Bronchial epithelial cell (primary cell): ENCODE measurements at places on chromosomes 7 and 10. TPM values are rescaled to one million over a fixed set of nuclear protein-coding genes. Genes with fewer than 3 reads are reported as not detected.

- peak; percentile 91 for DNase-seq
Measured at GRCh38 chr10:28984431-28984830, 304.4 kb upstream of the LYZL1 start.

DNA sequence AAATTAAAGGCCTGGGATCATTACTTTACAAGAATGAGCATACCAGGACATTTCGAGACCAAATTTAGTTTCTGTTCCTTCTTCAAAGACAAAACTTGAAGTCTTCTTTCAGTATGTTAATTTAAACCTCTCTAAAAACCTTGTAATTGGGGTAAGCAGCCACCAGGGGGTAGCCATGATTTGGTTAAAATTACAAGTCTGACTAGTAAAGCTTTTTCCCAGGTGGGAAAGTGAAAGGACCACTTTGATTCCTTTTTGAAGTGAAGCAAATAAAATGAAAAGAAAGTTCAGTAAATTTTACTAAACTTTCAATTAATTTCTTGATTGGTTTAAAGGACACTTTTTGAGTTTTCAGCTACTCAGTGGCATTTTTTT lies 294.3 kb downstream of the BBS9 start:
- peak; percentile 23 for DNase-seq

GRCh38 chr10:23354630-23355279 lies 10.2 kb upstream of the C10orf67 start:
- no peak for DNase-seq

DNA sequence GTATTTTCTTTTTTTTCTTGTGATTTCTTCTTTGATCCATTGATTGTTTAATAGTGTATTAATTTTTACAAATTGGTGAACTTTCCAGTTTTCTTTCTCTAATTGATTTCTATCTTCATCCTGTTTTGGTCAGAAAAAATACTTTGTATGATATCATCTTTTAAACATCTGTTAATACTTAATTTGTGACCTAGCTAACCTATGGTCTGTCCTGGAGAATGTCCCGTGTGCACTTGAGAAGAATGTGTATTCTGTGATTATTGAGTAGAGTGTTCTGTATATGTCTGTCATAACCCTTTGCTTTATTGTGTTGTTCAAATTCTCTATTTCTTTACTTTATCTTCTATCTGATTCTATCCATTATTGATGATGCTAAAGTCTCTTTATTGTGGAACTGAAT lies 65.8 kb upstream of the ZEB1 start:
- no peak for DNase-seq

- no peak for DNase-seq
Measured at GRCh38 chr7:71857338-71857737, 554.8 kb downstream of the CALN1 start.

- DNase-seq = no peak
Measured at GRCh38 chr10:66917104-66917503, 8.7 kb upstream of the LRRTM3 start.

DNA sequence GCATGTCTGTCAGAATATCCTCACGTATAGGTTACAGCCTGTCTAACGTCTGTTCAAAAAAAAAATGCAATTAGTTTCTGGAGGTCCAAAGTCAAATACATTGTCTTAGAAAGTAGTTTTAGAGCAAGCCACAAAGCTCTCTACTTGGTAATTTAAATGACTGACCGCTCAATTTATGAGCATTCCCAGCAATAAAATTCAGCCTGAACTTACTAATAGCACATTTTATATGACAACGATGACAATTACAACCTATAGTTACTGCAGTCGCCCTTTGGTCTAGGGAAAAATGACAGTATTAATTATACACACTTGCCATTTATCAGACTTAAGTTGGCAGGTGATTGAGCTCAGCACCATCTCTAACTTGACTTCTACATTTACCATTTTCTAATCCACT lies 425.8 kb upstream of the STEAP1 start:
- no peak for DNase-seq

GRCh38 chr10:114874827-114875411 lies 53.3 kb downstream of the FHIP2A start:
- DNase-seq = no peak

- DNase-seq = no peak
Measured at GRCh38 chr7:150981644-150982043, 3.5 kb upstream of the KCNH2 start.

GRCh38 chr7:17915796-17916195 lies 24.5 kb downstream of the SNX13 start:
- DNase-seq = peak; percentile 18

- no peak for DNase-seq
Measured at GRCh38 chr7:47149208-47149839, 432.6 kb downstream of the TNS3 start.

GRCh38 chr7:28806841-28807240 lies 151.3 kb downstream of the TRIL start:
- DNase-seq = no peak

DNA sequence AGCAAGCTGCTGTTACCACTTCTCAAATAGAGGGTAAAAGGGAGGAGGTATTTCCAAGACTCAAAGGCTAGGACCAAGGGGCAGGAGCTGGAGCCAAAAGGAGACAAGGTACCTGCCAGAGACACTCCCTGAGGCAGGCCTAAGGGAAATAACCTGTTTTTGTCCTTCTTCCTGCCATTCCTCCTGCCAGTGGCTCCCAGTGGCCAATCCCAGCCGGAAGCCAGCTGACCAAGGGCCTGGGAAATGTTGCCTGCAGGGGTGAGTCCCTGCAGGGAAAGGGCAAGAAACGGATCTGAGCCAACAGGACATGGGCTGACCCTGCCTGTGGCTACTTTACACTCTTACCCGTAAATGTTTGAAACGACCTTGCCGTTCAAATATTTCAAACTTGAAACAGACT lies 3.5 kb downstream of the CYTH3 start:
- no peak for DNase-seq

GRCh38 chr7:116806046-116806944 lies 56.1 kb upstream of the CAPZA2 start:
- DNase-seq = no peak

- no peak for DNase-seq
Measured at GRCh38 chr7:148484486-148484885, 106.1 kb upstream of the C7orf33 start.

DNA sequence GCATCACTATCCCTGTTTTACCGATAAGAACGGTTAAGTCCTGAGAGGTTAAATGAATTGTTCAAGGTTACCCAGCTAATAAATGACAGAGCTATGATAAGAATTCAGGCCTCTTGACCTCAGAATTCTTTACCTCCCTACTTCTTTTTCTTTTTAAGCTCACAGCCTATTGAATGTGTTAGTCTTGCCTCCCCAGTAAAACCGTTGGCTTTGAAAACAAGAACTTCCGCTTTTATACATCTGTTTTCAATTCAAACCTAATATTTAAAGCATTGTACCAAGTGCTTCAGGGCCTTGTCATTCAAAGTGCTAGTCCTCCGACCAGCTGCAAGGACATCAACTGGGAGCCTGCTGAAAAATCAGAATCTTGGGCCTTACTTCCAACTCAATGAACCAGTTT lies 15.6 kb downstream of the SEC31B start:
- no peak for DNase-seq

- DNase-seq = no peak
Measured at GRCh38 chr7:5470816-5471215, 47.2 kb upstream of the TNRC18 start.

DNA sequence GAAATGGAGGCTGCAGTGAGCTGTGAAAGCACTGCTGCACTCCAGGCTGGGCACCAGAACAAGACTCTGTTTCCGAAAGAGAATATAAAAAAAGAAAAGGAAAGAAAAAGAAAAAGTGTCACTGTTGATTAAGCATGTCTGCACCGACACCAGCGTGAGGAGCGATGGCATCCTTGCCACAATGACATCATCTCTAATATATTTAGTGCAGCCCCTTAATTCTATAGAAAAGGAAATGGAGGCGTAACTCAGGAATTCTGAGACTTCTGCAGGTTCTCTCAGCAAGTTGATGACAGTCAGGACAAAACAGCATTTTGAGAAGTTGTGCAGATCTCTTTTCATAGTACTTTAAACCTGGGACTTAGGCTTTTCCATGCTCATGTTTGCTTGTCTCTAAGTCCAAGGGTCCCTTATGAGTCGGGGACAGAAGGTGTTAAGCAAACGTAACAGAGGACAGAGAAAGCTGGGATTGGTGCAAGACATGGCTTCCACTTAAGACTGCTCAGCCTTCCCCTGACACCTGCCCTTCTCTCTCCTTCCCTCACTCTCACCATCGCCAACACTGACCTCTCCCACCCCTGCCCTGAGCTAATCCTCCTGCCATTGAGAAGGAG lies 16.9 kb upstream of the ANKRD1 start:
- peak; percentile 12 for DNase-seq

DNA sequence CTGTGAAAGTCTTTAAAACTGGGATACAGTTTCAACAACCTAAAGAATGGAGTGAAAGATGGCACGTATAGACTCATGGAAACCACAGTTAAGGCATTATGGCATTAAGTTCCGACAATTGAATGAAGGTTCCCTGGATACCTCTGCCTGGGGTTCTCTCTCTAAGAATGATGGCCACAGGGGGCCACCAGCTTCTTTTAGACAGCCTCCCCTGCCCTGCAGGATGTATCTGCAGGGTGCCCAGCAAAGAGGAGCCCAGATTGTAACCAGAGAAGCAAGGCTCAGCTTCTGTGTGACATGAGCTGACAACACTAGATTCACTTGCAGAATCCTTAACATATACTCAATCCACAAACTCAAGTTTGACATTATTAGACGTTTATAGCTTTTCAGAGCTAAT lies 645.4 kb downstream of the PARD3 start:
- no peak for DNase-seq

DNA sequence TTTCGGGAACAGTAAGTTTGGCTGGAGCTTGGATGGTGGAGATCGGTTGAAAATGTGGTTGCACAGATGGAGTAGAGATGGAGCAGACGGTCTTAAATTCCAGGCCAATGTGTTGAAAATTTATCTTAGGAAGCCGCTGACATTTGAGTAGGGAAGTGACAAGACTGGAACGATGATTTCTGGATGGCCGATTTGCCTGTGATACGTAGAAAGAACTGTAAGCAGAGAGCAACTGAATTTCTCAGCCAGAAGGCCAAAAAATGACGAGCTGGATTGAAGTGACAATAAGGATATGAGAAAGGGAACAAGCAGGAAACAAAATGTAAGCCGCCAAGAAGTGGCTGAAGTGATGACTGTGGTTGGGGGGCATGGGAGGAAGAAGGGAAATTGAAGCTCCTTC lies 687 bp upstream of the ARMC3 start:
- DNase-seq = no peak

DNA sequence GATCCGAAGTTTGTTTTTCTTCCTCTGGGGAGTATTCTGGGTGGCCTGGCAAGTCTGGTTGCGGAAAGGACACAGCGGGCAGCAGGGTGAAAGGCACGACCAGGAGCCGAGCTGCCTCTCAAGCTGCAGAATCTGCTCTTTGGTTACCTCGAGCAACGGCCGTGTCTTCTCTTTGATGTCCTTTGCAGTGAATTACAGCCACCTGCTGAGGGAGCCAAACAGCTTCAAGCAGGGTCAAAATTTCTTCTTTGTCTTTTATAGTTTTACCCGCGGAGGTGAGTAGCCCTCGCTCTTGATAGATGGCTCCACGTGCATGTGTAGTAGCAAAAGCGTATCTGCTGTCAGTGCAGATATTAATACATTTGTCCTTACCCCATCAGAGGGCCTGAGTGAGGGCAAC lies 177.3 kb upstream of the MBL2 start:
- DNase-seq = no peak

- peak; percentile 8 for DNase-seq
Measured at GRCh38 chr7:134302120-134302519, 14.6 kb downstream of the SLC35B4 start.

GRCh38 chr10:84552478-84552877 lies 224.1 kb downstream of the CCSER2 start:
- no peak for DNase-seq

GRCh38 chr10:4638099-4638498 lies 187.9 kb upstream of the AKR1E2 start:
- no peak for DNase-seq

- peak; percentile 17 for DNase-seq
Measured at GRCh38 chr7:90892213-90892612, 296.1 kb downstream of the CDK14 start.

DNA sequence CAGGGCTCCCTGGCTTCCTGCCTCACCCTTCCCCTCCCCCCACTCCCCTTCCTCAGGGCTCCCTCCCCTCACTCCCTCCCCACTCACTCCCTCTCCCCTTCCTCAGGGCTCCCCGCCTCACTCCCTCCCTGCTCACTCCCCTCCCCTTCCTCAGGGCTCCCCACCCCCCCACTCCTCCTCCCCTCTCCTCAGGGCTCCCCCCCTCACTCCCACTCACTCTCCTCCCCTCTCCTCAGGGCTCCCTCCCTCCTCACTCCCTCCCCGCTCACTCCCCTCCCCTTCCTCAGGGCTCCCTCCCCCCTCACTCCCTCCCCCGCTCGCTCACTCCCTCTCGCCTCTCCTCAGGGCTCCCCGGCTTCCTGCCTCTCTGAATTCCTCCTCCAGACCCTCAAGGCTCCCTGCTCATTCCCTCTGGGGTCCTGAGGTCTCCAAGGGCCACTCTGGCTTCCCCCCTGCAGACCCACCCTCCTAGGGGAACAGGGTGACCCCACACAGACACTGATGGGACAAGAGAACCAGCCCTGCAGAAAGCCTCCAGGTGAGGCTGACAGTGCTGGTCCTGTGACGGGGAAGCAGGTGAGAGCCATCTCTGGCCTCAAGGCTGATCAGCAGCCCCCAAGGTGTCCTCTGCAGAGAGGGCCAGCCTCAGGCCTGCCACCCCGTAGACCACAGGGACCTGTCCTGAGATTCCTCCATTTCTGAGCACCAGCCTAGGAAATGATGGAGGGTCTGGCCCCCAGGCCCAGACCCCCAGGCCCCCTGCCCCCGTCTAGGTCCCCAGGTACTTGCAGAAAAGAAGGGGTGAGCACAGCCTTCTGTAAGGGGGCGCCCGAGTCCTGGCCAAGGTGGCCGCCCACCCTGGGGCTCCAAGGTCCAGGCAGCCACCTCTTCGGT lies 47.2 kb downstream of the PWWP2B start:
- no peak for DNase-seq

DNA sequence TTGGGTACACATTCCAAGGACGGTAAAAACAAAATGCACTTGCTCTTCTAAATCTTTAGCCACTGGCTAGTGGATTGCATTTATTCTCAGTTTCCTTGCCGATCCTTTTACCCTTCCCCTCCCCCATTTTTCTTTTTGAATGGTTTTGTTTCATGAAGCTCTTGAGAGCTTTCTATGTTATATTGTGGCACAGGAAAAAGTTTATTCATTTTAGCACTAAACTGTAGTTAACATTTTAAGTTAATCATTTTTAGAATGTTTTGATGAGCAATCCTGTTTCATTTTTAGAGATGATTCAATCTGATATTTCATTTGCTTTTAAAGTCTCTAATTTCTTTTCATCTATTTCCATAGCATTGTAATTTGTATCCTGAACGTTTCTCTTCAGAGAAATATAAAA lies 24.0 kb downstream of the ZEB1 start:
- DNase-seq = no peak

The ACSM6 gene
- total RNA-seq = not detected in 2 replicates

The OSBPL3 gene
- total RNA-seq = 19.7 and 25.0 TPM in 2 replicates

The CFAP70 gene
- 0.79 and 2.4 TPM in 2 replicates for total RNA-seq

The CLRN3 gene
- total RNA-seq = not detected in 2 replicates

The PIP gene
- not detected in 2 replicates for total RNA-seq

The ADIRF gene
- 25.3 and 53.6 TPM in 2 replicates for total RNA-seq

The MACROH2A2 gene
- total RNA-seq = 11.3 and 11.5 TPM in 2 replicates

The UNCX gene
- total RNA-seq = not detected in 2 replicates

The FOXI2 gene
- total RNA-seq = not detected in 2 replicates

The PCDH15 gene
- total RNA-seq = not detected in 2 replicates

The CAMK2B gene
- 0.13 TPM in 1 of 2 replicates, not detected in the other for total RNA-seq

The UCMA gene
- not detected in 2 replicates for total RNA-seq

The PPP2R2D gene
- 31.7 and 34.2 TPM in 2 replicates for total RNA-seq

The FAM25A gene
- total RNA-seq = 4.7 and 30.6 TPM in 2 replicates

The NRF1 gene
- 12.1 and 16.4 TPM in 2 replicates for total RNA-seq
